Activated naive CD8-positive, alpha-beta T cell treated with anti-CD3 and anti-CD28 coated beads, Interleukin-2, amount 50 U/mL, for 24 hours (primary cell): ENCODE measurements at places on chromosomes 5 and 9.
A peak's percentile ranks its signal among the peaks of the same experiment; 100 is the strongest.

DNA sequence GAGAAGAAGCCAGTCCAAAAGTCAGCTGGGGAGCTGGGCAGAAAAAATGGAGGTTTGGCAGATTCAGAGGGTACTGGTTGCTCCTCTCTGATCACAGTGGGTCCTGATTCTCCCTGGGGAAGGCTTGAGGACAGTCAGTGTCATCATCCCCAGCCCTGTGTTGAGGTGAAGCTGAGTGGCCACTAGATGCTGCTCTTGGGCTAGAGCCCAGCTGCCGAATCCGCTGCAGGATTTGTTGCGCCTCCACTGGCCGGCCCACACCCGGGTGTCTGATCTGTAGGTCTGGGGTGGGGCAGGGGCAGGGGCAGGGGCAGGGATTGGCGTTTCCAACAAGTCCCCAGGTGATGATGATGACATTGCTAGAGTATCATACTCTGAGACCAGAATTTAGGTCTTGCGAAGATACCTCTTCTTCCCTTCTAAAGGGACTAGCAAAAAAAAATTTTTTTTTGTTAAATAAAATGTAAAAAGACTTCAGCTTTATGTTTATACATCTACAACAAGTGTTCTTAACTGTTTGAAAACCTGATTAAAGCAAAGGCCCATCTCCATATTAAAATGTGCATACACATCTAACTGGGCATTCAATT lies 106.8 kb downstream of the PDE6A start:
- H3K4me1 ChIP-seq, result no peaks in the 10 kb centered on the region
- DNase-seq, result no peak
- no peak overlapping the region for H3K27ac ChIP-seq
- H3K36me3 ChIP-seq, result peaks cover 15% of the 10 kb centered on the region
- no peaks in the 10 kb centered on the region for H3K27me3 ChIP-seq

- no peak overlapping the region for H3K4me3 ChIP-seq
- no peaks in the 10 kb centered on the region for H3K4me1 ChIP-seq
- peaks cover 6% of the 10 kb centered on the region for H3K27me3 ChIP-seq
- no peak for DNase-seq
- H3K27ac ChIP-seq, result no peak overlapping the region
- H3K36me3 ChIP-seq, result no peaks in the 10 kb centered on the region
Measured at GRCh38 chr5:169442403-169442874, 141.1 kb upstream of the SPDL1 start.

DNA sequence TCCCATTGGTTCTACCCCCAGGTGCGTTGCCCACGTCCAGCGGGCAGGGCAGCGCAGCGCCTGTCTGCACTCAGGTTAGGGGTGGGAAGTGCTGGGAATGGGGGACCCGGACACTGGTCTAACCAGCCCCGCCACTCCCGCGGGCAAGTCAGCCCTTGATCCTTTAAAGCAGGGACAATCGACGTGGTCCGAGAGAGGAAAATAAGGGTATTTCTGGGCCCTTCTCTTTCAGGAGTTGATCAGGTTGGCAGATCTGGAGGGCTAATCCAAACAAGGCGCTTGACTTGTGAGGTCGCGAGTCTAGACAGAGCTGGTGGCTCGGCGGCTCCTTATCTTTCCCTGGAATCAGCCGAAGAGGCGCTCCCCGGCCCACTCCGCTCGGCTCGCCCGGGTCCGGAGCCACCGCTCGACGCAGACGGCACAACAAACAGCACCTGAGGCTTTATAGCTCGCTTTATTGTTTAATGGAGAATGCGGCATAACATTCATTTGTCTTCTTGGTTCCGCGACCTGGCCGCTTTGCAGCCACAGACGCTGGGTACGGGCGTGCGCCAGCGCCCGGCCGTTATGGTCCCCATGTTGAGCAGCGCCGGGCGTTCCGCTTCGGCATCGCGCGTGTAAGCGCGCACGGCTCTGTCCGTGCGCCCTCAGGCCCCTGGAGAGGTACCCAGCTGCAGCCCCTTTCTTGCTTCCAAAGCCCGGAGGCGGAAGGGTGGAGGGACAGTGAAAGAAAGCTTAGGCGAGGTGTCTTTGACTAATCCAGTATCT lies 15.8 kb downstream of the ISL1 start:
- H3K4me1 ChIP-seq, result no peaks in the 10 kb centered on the region
- no peak overlapping the region for H3K27ac ChIP-seq
- H3K27me3 ChIP-seq, result peaks cover 48% of the 10 kb centered on the region
- DNase-seq, result no peak

DNA sequence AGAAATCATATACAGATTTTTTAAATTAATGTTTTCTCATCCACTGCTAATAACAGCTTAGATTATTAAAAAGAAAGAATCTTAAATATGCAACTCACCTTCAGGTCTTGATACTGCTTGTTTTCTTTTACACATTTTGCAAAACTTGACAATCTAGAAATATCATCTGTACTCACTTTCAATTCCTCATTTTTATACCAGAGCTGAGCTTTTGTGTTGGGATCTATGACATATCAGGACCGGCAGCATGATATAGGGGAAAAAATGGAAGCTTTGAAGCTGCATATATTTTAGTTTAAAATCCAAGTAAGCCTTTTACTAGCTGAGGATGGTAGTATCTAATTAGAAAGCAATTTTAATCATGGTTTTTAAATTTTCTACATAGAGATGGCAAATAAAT lies 75.7 kb upstream of the SMARCA2 start:
- no peaks in the 10 kb centered on the region for H3K36me3 ChIP-seq
- no peak overlapping the region for H3K4me3 ChIP-seq
- DNase-seq, result no peak
- H3K4me1 ChIP-seq, result no peaks in the 10 kb centered on the region
- H3K27me3 ChIP-seq, result peaks cover 4% of the 10 kb centered on the region
- no peak overlapping the region for H3K27ac ChIP-seq

DNA sequence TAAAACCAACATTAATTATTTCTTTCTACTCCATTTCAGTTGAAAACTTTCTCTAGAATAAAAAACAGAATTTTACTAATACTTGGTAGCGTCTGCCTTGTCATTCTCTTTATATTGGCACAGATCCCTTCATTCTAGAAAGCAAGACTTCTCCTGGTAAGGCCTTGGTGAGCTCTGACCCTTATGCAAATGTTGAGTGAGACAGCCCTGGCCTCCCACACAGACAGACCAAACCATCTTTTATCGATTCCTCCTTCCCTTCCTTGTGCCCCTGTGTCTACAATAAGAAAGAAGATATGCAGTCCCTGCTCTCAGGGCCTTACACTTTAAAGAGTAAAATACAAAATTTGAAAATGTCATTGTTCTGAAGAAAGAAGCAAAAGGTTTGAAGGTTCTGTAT lies 262.2 kb downstream of the EFNA5 start:
- H3K4me3 ChIP-seq, result no peak overlapping the region
- H3K27ac ChIP-seq, result no peak overlapping the region
- H3K4me1 ChIP-seq, result no peaks in the 10 kb centered on the region
- no peaks in the 10 kb centered on the region for H3K36me3 ChIP-seq
- peaks cover 2% of the 10 kb centered on the region for H3K27me3 ChIP-seq
- DNase-seq, result no peak

DNA sequence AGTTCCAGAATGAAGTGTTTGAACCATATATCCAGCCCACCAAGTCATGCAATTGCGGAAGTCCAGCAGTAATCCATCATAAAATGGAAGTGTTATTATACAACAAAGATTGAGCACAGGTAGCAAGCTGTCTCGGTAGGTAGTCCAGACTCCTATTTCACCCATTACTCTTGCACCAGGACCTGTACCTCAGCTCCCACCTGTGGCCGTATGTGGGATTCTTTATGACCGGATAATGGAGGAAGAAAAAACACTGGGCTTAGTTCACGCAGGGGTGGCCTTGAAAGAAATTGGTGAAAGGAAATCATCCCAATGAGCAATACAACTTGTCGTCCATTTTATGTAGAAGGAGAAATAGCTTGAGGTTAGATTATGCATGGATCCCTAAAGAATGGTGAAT lies 216.3 kb downstream of the ESM1 start:
- no peak overlapping the region for H3K27ac ChIP-seq
- no peaks in the 10 kb centered on the region for H3K36me3 ChIP-seq
- no peaks in the 10 kb centered on the region for H3K27me3 ChIP-seq
- DNase-seq, result no peak
- no peak overlapping the region for H3K4me3 ChIP-seq
- H3K4me1 ChIP-seq, result peaks cover 3% of the 10 kb centered on the region

- H3K27ac ChIP-seq, result no peak overlapping the region
- no peaks in the 10 kb centered on the region for H3K27me3 ChIP-seq
- peaks cover 72% of the 10 kb centered on the region for H3K36me3 ChIP-seq
- no peak overlapping the region for H3K4me3 ChIP-seq
Measured at GRCh38 chr5:80825786-80826460, 134.2 kb upstream of the RASGRF2 start.

DNA sequence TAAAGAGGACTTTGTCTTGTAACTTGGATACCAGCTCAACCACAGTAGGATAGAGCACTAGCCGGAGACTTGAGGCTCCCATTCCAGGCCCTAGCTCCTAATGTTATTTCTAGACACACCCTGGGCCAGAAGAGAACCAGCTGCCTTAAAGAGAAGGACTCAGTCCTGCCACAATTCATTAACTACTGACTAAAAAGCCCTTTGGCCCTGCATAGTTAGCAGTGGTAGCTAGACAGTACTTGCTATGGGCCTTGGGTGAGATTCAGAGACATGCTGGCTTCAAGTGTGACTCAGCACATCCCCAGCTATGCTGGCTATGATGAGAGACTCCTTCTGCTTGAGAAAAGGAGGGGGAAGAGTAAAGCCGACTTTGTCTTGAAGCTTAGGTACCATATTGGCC lies 47.3 kb downstream of the TMEM167A start:
- peaks cover 4% of the 10 kb centered on the region for H3K4me1 ChIP-seq
- DNase-seq, result no peak
- no peaks in the 10 kb centered on the region for H3K36me3 ChIP-seq
- no peak overlapping the region for H3K27ac ChIP-seq
- no peaks in the 10 kb centered on the region for H3K27me3 ChIP-seq
- no peak overlapping the region for H3K4me3 ChIP-seq

DNA sequence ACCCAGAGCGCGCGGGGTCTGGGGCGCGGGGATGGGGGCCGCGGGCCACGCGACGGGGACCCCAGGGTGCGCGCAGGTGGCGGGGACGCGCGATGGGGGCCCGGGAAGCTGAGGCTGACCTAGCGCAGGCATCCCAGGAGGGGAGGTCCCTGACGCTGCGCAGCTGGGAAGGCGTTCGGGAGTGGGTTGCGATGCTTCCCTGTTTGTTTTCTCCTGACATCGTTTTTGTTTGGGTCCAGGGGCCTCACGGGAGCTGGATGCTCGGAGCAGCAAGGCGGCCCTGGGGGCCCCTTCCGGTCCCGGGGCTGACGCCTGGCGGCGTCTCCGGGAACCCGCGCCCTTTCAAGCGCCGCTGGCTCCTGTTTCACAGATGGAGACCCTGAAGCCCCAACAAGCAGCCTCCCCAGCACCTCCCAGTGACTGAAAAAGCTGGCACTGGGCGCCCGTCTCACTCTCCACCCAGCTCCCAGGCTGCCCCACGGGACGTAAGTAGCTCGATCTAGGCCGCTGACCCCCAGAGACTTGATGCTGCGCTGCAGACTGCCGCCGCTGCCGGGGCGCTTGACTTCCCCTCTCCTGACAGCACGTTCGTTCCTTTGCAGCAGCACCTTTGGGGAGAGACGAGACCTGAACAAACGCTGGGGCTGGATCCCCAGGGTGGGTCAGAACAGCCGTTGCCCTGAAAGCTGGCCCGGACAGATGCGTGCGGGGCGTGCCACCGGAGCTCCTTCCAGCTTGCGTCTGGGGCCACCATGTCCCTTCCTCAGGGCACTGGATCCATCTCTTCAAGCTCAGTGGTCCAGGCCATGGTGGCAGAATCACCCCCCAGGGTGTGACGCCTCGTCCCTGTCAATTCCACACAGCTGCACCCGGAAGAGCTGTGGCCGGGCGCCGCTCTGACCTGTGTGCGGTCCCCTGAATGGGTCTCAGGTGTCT lies 593 bp downstream of the BRD3OS start:
- no peaks in the 10 kb centered on the region for H3K27me3 ChIP-seq
- H3K36me3 ChIP-seq, result peaks cover 3% of the 10 kb centered on the region
- no peak overlapping the region for H3K27ac ChIP-seq
- peak; percentile 58 for DNase-seq
- peaks cover 4% of the 10 kb centered on the region for H3K4me1 ChIP-seq

DNA sequence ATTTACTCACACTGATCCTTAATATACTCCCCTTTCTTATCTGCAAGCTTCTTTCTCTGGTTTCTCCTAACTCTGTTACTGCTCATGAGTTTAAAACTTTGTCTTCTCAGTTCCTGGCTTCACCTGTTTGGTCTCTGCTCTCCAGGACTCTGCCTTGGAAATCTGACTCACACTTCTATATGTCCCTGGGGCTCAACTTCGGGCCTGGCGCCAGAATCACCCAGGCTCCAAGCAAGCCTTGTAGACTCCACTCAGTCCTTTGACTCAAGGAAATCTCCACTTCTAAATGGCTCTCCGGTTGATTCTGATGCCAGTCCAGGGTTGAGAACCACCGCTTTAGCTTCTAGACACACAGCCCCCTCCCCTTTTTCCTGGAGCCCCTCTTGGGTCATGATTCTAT lies 57.8 kb downstream of the TMC1 start:
- H3K36me3 ChIP-seq, result no peaks in the 10 kb centered on the region
- H3K4me3 ChIP-seq, result no peak overlapping the region
- DNase-seq, result no peak
- no peaks in the 10 kb centered on the region for H3K27me3 ChIP-seq
- H3K4me1 ChIP-seq, result peaks cover 32% of the 10 kb centered on the region
- no peak overlapping the region for H3K27ac ChIP-seq

GRCh38 chr9:98385751-98386150 lies 130.3 kb upstream of the TBC1D2 start:
- H3K4me3 ChIP-seq, result no peak overlapping the region
- DNase-seq, result no peak
- no peak overlapping the region for H3K27ac ChIP-seq
- no peaks in the 10 kb centered on the region for H3K36me3 ChIP-seq
- H3K4me1 ChIP-seq, result no peaks in the 10 kb centered on the region

DNA sequence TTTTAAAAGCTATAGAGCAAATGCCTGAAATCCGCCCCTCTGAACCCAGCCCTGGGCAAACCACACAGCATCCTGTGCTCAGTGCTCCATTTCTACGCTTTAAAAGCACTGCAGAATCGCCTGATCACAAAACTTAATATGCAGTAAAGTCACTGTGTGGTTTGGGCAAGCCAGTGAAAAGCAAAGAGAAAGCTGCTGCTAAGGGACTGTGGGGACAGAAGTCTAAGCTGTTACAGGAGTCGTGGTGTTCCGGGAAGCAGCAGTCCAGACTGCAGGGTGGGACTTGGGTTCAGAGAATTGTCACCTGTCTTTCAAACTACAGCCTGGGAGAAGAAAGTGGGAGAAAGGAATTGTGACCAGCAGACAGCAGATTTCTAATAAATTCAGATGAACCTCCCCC lies 8.2 kb downstream of the RAPGEF1 start:
- H3K27me3 ChIP-seq, result no peaks in the 10 kb centered on the region
- H3K4me1 ChIP-seq, result peaks cover 99% of the 10 kb centered on the region
- peak overlapping the region; percentile 97 for H3K27ac ChIP-seq
- peaks cover 18% of the 10 kb centered on the region for H3K36me3 ChIP-seq
- peak; percentile 37 for DNase-seq
- peak overlapping the region; percentile 75 for H3K4me3 ChIP-seq

DNA sequence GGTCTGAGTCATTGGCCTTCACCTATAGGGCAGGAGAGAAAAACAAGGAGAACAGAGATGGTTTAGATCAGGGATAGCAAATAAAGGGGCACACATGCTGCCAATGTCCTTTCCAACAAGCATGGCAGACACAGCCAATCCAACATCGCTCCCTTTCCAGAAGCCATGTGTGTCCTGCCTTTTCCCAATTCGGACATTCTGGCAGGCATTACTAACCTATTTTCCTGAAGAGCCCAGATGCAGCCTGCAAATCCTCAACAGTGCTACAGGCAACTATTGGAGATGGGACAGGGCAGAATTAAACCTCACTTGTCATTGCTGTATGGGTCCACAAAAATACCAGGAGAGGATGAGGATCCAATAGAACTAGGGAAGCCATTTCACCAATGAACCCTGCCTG lies 12.8 kb downstream of the PCDH1 start:
- no peaks in the 10 kb centered on the region for H3K4me1 ChIP-seq
- no peak for DNase-seq
- no peaks in the 10 kb centered on the region for H3K36me3 ChIP-seq
- no peak overlapping the region for H3K27ac ChIP-seq
- H3K4me3 ChIP-seq, result no peak overlapping the region
